ENCODE measurements at places on chromosomes 13 and 19. TPM values are rescaled to one million over a fixed set of nuclear protein-coding genes. Genes with fewer than 3 reads are reported as not detected.

The FFAR3 gene
- total RNA-seq: not detected

The DMKN gene
- 135 TPM for total RNA-seq

The CSNK1G2 gene
- total RNA-seq: 58.2 TPM

The ZNF850 gene
- 4.0 TPM for total RNA-seq

The RAB4B gene
- 22.2 TPM for total RNA-seq

The CABP5 gene
- not detected for total RNA-seq

The SERPINE3 gene
- not detected for total RNA-seq

The UBE2L5 gene
- total RNA-seq: not detected

The TLE6 gene
- total RNA-seq: 0.90 TPM

- DNase-seq: no peak
Measured at GRCh38 chr13:48653472-48653939, at the start of gene CYSLTR2. Gene CYSLTR2 (plus strand): TSS chr13:48653929. CDS start chr13:48706818, 52,889 bp downstream.

- DNase-seq: no peak
Measured at GRCh38 chr13:52096062-52096461, 32.8 kb downstream of the NEK5 start.

- DNase-seq: no peak
Measured at GRCh38 chr13:51823359-51823758, 19.4 kb upstream of the DHRS12 start.

- DNase-seq: no peak
Measured at GRCh38 chr19:1888385-1888784, 3.1 kb upstream of the ABHD17A start.

GRCh38 chr13:47896546-47896945 lies 104.5 kb downstream of the SUCLA2 start:
- DNase-seq: no peak

GRCh38 chr13:22271903-22272302 lies 601.0 kb downstream of the FGF9 start:
- no peak for DNase-seq

DNA sequence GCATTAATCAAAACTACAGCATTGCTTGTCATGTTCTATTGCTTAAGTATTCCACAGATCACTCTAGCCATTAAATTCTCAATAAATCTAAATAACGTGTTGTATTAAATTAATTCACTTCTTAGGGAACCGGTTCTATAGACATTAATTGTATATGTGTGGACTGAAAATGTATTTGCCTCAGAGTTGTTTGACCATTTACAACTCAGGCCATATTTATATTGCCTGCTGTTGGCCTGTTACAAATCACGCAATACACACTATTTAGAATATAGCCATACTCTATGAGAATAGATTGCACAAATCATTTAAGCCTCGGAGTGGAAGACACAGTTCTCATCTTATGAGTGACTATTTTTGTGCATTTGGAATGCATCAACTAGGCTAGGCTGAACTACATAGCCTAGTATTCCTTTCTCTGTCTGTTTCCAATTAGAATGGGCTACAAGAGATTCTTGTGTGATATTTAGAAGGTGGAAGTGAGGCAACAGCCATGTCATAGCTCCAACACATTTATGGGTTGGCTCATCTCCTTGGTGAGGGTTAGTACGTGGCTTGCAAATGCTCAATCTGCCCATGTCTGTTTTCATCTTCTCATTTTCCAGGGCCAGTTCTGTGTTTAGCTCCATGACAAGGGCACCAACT lies 1116.1 kb downstream of the PCDH9 start:
- DNase-seq: no peak

GRCh38 chr19:941292-942132 lies 15.7 kb downstream of the ARID3A start:
- no peak for DNase-seq

- no peak for DNase-seq
Measured at GRCh38 chr19:1163934-1164683, 10.0 kb downstream of the SBNO2 start.

DNA sequence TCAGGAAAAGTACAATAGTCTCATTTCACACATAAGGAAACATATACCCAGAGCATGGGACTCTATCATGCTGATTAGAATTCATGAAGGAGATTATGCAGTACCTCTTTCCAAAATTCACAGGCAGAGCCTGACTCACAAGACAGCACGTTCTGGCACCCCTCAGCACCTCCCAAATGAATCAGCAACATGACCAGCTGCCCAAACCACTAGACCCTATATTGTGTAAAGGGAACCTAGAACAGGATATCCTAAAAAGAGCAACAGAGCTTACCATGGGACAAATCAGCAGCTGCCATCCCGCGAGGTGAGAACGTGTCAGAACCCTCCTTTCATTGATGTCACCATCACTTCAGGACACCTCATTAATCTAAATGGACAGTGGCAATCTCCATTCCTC lies 2.5 kb downstream of the ZNF426 start:
- no peak for DNase-seq

DNA sequence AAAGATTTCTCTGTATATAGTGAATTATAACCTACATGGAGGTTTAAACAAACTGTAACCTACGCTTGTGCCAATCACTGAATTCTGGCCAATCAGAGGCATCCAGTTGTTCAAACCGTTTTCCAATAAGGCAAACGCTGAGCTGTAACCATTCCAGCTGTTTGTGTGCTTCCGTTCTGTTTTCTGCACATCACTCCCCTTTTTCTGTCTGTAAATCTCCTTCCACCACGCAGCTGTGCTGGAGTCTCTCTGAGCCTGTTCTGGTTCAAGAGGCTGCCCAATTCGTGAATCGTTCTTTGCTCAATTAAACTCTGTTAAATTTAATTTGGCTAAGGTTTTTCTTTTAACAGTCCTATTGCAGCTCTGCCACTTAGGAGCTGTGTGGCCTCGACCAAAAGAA lies 552.5 kb downstream of the FGF9 start:
- no peak for DNase-seq

DNA sequence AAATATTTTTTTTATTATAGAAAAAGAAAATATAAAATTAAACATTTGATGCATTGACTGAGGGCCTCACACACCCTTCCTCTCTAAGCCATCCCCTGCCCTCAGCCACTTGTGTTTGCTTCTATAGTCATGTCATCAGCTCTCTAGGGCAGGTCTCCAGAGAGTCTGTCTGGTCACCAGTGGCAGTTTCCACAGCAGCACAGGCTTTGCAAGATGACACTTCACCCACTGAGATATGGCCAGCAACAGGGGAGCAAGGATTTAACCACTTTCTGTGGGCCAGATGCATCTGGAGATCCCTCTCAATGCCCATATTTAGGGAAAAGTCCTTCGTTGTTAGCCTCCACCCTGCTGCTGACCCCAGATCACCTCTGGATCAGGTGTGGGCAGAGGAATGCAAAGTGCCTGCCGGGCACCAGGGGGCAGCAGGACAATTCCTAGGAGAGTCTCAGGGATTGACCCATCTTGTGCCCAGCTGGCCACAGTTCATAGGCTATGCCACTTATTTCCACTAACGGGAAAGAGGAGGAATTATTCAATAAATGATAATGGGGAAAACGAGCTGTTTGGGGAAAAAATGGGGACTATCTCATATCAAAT lies 4.8 kb downstream of the ABCC4 start:
- DNase-seq: no peak

- DNase-seq: no peak
Measured at GRCh38 chr19:45218911-45219743, 26.1 kb downstream of the EXOC3L2 start.

DNA sequence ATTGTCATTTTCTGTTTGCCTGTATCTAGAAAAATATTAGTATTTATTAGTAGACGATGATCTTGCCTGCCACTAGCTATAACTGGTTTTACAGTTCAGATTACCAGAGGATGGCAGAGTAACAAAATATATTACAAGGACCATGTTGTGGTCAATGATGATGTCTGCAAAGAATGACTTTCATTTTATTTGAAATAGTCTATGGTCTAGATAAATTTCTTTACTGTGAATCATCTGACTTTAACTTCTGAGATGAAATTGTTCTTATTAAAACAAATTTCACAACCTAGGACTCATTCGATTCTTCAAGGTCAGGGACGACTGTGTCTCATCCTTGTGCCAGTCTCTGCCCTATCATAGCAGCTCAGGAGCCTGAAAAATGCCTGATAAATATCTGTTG lies 637.8 kb upstream of the KLF12 start:
- DNase-seq: no peak

All from PC-9 (cell line).